Activated CD4-positive, alpha-beta T cell treated with anti-CD3 and anti-CD28 coated beads for 36 hours (primary cell): ENCODE measurements at places on chromosomes 16 and 17. TPM values are rescaled to one million over a fixed set of nuclear protein-coding genes. Genes with fewer than 3 reads are reported as not detected.

The MRTFB gene
- 16.9 TPM for total RNA-seq

The CD300LG gene
- total RNA-seq: not detected

The MYH2 gene
- total RNA-seq: not detected

The CCL3 gene
- 287 TPM for total RNA-seq
